NCI-H1105 treated with DMSO at 0.1 percent for 48 hours (cell line): ENCODE measurements at places on chromosomes 1 and 21.

- no peak for DNase-seq
Observed at GRCh38 chr1:33860671-33861070, 3.2 kb upstream of the HMGB4 start.

DNA sequence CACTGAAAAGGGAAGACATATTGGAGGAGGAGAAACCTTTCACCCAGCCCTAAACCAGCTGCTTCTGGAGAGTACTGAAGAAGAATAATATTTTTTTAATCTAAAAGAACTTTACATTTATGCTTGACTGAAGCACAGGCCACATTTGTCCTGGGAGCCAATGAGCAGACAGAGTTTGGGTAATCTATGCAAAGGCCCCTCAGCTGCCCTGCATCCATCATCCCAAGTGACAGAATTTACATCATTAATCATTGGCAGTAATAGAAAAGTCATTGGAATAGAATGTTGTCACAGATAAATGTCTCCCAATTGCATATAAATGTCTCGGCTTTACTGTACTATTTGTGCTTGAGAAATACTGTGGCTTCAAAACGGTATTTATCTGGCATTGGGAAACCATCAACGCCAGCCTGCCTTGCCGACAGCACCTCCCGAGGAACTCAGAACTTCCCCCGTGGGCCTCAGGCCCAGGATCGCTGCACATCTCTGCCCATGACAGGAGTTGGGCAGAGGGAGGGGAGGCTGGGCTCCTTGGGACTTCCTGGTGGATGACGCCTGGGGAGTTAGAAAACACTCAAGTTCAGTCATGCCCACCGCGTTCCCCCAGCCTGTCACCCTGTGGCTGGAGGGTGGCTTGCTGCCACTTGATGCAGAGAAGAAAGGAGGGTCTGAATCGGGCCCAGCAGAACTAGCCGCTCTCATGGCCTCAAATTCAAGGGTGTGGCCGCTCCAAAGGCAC is 133.1 kb downstream of the CAMTA1 start:
- no peak for DNase-seq

DNA sequence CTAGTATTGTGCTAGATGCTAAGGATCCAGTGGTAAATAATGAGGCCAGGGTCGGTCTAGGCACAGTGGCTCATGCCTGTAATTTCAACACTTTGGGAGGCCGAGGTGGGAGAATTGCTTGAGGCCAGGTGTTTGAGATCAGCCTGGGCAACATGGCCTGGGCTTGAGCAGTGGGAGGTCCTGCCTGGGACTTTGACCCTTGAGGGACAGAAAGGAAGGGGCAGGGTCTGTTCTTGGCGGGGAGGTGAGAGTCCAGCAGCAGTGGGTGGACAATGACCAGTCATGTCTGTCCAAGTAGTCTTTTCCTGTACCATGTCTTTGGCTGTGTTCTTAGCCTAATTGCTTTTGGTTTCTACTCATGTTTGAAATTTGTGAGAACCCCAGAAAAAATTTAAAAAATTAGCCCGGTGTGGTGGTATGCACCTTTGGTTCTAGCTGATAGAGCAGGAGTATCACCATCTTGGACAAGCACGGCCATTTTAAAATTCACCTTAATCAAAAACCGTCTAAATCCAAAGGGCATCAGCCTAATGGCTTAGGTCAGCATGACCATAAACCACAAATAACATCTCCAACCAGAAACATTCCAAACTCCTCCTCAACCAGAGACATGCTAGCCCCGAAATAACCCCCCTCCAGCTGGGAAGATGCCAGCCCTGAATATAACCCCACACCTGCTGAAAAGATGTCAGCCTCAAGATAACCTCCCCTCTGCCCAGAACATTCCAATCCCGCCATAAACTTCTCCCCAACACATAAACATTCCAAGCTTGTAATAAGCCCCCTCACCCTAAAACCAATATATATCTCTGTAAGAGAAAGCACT is 6.8 kb upstream of the AK2 start:
- no peak for DNase-seq

- DNase-seq: no peak
Observed at GRCh38 chr1:198845271-198845670, 206.4 kb downstream of the PTPRC start.

DNA sequence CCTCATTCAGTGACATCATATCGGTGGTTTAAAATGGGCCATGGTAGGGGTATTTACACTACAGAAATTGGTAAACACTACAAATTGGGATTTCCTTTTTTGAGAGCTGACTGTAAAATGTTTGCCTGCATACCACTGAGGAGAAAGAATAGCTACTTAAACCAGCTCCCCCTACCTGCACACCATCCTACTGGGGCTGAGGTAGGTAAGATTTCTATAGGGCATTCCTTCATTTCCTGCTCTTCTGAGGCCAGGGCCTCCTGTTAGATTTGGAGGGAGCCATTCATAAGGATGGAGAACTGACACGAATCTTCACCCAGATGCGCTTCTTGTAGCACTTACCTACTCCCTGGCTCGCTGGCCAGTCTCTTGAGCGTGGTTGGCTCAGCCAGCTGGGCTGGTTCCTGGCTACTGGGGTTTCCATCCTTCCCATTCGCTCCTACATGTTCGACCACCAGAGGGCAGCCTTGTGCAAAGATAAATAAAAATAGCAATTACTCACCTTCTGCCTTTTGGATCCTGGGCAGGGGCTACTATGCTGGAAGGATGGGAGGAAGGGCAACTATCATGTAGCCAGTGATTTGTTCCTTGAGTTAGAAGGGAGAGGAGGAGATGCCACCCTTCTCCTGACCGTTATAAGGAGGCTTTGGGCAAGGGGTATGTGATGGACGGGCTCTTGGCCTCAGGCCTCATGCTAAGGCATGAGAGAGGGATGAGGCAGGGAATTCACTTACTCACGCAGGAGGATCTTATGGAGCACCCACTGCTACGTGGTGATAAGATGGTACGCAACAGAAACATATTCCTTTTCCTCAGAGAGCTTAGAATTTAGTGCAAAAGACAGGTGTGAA is 10.7 kb downstream of the OPTC start:
- peak; percentile 79 for DNase-seq

- DNase-seq: peak; percentile 53
Observed at GRCh38 chr1:3491291-3492246, 37.1 kb downstream of the ARHGEF16 start.

DNA sequence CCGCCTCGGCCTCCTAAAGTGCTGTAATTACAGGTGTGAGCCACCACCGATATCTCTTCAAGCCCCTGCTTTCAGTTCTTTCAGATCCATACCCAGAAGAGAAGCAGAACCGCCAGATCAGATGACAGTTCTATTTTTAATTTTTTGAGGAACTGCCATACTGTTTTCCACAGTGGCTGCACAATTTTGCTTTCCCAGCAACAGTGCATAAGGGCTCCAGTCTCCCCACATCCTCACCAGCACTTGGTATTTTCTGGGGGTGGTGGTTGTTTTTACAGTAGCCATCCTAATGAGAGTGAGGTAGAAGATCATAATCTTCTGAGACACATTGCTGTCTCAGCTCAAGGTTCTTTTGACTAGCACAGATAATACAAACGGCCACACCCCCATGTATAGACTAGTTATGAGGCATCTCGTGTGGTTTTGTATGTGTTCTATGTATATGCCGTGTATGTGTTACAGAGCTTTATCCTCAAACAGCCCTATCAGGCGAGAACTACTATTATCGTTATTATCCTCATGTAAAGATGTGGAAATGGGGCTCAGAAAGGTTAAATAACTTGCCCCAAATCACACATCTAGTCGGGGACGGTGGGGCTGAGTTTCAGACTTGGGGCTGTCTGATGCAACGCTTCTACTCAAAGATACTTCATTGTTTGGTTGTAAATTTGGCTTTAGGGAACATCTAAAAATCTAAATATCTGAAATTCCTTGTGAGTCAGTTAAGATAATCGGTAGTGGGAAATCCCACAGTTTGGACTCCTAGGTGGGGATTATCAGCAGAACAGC is 12.0 kb downstream of the FHAD1 start:
- no peak for DNase-seq

DNA sequence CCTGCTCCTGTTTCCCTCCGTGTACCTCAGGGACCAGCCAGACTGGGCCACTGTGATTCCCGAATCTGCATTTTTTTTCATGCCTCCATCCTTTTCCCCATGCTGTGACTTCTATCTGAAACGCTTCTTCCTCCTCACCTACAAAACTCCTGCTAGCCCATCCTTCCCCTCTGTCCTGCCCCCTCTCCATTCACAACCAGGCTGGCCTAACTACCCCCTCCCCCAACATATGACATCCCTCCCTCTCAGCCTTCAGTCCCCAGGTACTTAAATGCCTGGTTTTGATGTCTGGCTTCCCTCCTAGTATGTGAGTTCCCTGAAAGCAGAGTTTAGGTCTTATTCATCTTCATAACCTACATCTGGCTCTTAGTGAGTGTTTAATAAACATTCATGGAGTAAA is 82.7 kb downstream of the TAS1R2 start:
- no peak for DNase-seq

- no peak for DNase-seq
Observed at GRCh38 chr1:2192031-2192995, 2.3 kb downstream of the FAAP20 start.

- no peak for DNase-seq
Observed at GRCh38 chr21:32094804-32095203, 184.0 kb downstream of the MIS18A start.

DNA sequence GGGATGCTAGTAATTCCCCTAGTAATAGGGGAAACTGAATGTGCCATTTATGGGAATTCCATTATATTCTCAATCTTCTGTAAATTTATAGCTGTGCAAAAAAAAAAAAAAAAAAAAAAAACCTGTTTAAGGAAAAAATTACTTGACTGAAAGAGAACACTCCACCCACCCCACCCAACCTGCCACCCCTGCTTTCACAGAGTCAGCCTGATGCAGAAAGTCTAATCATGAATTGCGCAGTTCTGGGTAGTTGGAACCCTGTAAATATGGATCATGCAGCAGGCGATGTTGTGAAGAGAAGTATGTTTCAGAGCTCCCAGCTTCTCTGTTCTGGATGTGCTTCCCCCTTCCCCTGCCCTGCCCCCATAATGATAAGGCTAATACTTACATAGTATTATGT is 19.6 kb upstream of the LAMC2 start:
- no peak for DNase-seq

- no peak for DNase-seq
Observed at GRCh38 chr1:75600781-75601180, 10.1 kb downstream of the SLC44A5 start.

DNA sequence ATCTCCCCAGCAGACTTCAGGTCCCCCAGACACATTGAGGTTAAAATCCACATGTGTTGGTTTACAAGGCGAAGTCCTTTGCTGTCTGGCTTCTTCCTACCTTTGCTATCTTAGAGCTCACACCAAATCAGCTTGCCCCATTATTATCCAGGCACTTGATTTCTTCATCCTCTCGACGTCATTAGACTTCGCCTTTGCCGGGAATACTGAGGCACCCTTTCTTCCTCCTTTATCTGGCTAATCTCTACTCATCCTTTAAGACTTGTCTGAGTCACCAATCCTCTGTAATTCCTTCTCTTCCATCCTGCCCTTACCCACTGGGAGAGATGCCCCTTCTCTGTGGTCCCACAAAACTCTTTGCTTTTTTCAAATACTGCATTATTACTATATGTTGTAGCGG is 9.2 kb upstream of the XCL2 start:
- no peak for DNase-seq

- no peak for DNase-seq
Observed at GRCh38 chr1:3788756-3789420, 7.4 kb downstream of the LRRC47 start.

DNA sequence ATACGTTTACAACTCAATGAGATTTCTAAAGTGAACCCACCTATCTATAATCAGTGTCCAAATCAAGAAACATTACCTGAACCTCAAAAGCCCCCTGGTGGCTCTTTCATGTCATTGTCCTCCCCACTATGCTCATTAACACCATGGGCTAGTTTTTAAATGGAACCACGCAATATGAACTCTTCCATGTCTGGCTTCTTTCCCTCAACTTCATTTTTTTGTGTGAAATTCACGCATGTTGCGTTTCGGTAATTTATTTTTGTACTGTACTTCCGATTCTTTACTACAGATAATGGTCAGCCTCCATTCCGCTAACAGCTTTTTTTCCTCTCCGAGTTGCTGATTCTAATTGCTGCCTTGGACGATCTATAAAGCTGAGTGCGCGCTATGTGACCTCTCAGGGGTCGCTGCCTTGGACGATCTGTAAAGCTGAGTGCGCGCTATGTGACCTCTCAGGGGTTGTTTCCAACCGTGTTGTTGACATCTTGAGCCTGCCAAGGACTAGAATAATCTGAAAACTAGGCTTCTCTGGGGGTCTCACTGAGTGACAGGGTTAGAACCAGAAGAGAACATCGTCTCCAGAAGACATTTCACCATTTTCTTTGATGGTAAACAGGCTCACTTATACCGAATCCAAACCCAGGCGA is 1.1 kb upstream of the CACYBP start:
- DNase-seq: peak; percentile 88

DNA sequence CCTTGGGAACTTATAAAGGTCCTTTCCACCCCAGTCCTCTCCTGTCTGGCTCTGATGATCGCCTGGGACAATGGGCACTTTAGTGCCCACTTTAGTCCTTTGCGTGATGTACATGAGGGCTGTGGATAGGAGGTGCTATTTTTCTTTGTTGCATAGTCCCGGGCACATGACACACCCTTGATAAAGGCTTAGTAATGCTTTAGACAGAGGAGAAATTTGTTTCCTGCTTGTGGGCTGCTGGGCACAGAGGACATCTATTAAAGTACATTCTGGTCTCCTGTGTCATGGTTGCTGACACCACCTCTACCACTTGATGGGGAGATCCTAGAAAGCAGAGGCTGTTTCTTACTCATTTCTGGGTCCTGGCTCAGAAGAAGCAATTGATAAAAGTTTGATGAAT is 5.4 kb upstream of the KNCN start:
- DNase-seq: no peak

GRCh38 chr1:29793101-29793546 is 556.8 kb downstream of the PTPRU start:
- DNase-seq: peak; percentile 79

DNA sequence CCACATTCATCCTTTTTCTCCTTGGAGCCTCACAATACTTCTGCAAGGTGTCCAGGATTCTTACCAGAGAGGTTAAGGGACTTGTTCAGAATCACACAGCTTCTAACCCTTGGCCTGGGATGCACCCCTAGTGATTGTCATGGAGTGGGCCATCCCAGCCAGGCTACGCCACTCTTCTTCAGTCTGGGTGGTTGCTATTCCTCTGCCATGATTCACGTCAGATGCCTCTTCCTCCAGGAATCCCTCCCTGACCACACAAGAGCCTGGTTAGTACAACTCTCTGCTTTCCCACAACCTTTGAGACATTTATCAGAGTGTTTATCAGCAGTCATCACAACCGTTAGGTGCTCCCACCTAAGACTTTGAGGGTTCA is 121.8 kb downstream of the EPHB2 start:
- DNase-seq: no peak

- peak; percentile 67 for DNase-seq
Observed at GRCh38 chr21:45554477-45555175, 12.4 kb upstream of the SLC19A1 start.

GRCh38 chr1:3558036-3558726 is 53.1 kb downstream of the MEGF6 start:
- no peak for DNase-seq
